ENCODE measurements at places on chromosomes 7 and 10.

GRCh38 chr10:22702348-22702747 lies 12.0 kb downstream of the PIP4K2A start:
- no peak for DNase-seq

DNA sequence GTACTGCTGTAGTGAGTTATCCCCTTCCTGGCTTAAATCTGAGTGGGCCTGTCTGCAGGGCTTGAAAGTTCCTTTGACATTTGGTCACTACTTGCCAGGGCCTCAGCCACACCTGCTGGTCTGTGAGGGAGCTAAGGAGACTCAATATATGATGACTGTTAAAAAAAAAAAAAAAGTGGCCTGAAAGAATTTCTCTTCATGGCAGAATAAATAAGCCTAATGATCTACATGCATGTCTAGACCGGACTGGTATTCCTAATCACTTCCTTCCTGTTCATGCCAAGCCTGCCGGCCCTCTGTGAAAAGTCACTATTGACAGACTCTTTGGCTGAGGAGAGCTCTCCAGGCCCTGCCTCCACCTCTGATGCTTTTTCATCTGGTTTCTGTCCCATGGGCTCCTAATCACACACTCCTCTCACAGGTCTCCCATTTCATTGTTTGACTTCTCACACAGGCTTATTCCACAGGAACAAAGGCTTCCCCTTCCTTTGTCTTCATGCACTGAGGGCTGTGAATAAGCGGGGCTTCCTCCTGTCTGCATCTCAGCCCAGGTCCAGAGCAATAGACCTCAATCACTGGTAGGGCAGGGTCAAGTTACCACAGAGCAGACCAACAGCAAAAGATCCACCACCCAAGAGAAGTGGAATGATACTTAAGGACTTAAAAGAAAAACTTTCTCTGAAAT lies 99.1 kb upstream of the SEC61G start:
- DNase-seq, result no peak

DNA sequence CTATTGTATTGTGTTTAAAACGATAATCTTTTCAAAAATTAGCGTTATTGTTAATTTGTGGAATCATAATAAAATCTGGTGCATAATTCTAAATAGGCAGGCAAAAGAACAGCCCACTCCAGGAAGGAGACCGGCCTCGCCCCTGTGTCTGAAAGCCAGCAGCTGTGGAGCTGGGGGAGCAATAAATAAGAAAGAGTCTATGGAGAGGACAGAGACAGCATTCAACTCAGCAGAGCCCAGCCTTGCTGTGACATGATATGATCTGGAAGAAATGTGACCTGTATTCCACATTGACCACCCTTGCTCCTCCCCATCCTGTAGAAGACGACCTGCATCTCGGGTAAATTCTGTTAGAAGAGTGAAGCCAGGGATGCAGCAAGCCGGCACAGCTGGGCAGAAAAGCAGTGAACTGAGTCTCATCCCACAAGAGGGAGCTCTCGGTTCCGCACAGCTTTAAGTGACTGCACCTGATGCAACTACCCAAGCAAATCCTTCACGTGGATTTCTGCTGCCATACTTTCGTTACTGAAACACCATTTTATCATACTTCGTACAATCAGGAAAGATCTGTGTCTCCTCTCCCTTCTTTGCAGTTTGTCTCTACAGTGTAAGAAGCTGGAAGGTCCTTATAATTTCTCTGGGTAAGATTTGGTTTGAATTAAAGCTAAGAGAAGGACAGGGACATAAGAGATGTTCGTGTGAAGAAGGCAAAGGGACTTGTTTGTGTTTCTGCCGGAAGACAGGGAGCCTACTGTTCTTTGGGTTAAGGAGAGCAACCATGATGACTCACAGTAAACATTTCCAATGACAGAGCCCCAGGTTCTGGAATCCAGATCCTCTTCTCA lies 427.1 kb downstream of the GPAM start:
- no peak for DNase-seq

DNA sequence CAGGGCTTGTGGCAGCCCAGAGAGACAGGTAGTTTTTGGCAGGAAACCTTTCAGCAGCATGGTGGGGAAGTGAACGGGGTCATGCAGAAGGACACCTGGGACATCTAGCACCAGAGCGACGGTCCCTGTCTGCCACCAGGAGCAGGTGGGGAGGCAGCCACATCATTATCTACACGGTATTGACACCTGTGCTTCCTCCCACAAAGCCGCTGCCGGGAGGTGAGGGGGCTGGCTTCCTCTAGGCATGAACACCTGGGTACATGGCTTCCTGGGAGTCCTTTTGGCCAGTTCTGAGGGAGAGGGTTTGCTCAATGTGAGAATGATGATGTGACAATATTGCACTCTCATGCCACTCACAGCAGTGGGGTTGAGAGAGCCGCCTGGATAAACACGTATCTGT lies 275.2 kb downstream of the ACTR3B start:
- DNase-seq, result no peak

GRCh38 chr10:44756216-44756615 lies 154.9 kb upstream of the TMEM72 start:
- no peak for DNase-seq

DNA sequence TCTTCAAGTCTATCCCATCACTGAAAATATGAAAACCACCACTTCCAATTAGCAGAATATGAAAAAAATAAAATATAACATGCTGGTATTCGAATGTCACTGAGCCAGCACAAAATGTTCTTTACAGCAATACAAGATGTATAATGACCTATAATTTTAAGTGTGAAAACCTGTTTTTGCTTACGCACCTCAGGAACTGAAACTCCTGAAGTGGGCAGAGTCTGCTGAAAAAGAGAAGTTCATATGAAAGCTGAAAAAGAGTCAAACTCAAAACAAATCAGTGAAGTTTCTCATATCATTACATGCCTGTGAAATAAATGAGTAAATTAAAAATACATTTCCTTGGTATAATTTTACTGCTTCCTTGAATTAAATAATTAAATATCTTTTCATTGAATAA lies 272.5 kb downstream of the DGKB start:
- DNase-seq, result no peak

GRCh38 chr10:1159131-1160061 lies 103.2 kb downstream of the WDR37 start:
- no peak for DNase-seq

- no peak for DNase-seq
These were observed 193.4 kb upstream of the PRSS58 start for GRCh38 chr7:142451296-142451695.

DNA sequence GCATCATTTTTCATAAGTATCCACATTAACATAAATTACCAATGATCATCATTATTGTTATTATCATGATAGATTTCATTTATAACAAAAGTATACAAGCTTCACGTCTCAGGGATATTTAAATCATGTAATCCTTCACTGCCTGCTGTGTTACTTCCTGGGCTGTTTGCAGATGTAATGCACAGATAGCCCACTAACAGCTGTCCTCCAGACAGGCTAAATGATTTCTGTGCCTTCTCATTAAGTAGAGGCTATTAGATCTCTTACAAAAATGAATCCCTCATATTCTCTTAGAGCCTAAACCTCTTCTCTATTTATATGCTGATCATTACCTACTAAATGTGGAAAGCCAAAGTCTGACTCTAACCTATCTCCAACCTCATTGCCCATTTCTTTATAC lies 9.3 kb downstream of the PCLO start:
- no peak for DNase-seq

- DNase-seq, result no peak
These were observed 305.3 kb downstream of the PRPF18 start for GRCh38 chr10:13892001-13892491.

GRCh38 chr7:129066290-129067131 lies 11.6 kb upstream of the TNPO3 start:
- no peak for DNase-seq

DNA sequence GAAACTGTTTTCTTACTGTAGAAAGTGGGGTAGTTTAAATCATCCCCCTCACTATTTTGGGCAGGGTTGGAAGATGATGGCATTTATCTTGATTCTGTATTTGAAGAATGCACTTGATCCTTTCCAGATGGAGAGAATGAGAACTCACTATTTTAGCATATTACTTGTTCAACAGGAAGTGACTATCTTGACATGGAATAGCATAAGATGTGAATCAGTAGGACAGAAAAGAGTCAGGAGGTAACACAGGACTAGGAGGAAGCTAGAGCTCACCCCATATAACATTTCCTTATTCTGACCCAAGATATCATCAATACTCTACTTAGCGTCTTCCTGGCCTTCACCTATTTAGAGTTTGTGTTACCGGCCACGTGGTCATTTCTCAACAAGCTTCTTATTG lies 400.2 kb downstream of the PHTF2 start:
- no peak for DNase-seq

DNA sequence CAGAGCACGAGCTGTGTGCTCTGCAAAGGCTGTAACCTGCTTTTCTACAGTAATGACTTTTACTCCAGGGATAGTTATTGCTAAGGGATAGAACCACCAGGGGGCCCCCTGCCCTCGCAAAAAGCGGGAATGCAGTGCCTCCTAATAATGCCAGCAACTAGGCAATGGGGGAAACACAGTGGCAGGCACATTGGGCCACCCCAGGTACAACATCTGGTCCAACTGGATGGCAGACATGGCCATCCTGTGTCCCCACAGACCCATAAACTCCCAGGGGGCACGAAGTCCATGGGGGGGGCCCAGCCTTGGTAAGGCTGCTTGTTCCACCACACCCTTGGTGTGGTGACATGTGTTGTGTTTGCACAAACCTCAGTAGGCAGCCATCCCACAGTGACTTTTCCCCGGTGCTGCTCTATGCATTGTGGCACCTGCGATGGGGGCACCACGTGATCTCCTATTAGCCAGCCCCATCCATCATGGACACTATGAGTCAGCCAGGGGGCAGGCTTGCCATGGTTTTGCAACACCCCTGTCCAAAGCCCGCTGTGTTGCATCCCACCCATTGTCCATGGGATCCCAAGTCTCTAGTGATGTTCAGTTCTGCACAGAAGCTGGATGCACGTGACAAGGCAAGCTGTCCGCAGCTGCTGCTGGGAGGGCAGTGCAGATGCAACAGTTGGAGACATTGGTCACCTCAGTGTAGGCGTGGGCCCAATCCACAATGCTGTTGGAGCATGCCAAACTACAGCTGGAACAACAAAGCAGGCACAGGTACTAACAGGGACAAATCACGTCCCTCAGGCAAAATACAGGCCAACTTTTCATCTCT lies 84.0 kb downstream of the ANLN start:
- no peak for DNase-seq

Measured in activated CD4-positive, CD25-positive, alpha-beta regulatory T cell treated with anti-CD3 and anti-CD28 coated beads, Interleukin-2, amount 50 U/mL, for 16 hours (primary cell).